Umbilical cord (tissue), 2 donors: ENCODE measurements at places on chromosomes 2 and 18. TPM values are rescaled to one million over a fixed set of nuclear protein-coding genes. Genes with fewer than 3 reads are reported as not detected.
A peak's percentile ranks its signal among the peaks of the same experiment; 100 is the strongest.

GRCh38 chr18:74110976-74111375, 36.7 kb downstream of the FBXO15 start:
- no peak for DNase-seq

- DNase-seq = no peak
Measured at GRCh38 chr2:235611756-235612155, 117.9 kb downstream of the AGAP1 start.

SCYGR7 gene
- not detected for total RNA-seq

FEV gene
- not detected for total RNA-seq

GRCh38 chr2:80889009-80889408, 584.5 kb upstream of the LRRTM1 start:
- DNase-seq = peak; percentile 23

CCDC178 gene
- total RNA-seq = 5.5 TPM

GRCh38 chr2:36329251-36329650, 26.3 kb upstream of the CRIM1 start:
- DNase-seq = no peak

GRCh38 chr18:33560686-33561370, 17.2 kb upstream of the ASXL3 start:
- peak; percentile 88 for DNase-seq

- DNase-seq = no peak
Measured at GRCh38 chr2:234536178-234536965, 39.5 kb upstream of the ARL4C start.

DNA sequence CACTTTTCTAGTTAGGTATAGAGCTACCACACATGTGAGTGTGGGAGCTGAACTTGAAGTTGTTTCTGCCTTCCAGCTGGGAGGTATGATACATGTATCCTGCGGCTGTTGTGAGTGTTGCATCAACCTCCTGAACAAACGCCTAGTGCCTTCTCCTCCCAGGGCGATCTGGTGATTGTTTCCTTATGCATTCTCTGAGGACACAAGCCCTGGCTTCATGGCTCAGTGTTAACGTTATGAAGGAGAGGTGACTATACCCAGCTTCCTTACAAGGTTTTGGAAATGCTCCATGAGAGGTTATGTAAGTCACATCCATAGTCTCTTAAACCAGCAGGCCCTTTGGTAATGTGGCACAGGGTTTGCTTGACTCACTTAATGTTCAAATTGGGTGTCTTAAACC, 64.9 kb downstream of the SPRED2 start:
- DNase-seq = peak; percentile 29

INHBB gene
- total RNA-seq = 6.3 TPM

C2orf66 gene
- 0.48 TPM for total RNA-seq

DNA sequence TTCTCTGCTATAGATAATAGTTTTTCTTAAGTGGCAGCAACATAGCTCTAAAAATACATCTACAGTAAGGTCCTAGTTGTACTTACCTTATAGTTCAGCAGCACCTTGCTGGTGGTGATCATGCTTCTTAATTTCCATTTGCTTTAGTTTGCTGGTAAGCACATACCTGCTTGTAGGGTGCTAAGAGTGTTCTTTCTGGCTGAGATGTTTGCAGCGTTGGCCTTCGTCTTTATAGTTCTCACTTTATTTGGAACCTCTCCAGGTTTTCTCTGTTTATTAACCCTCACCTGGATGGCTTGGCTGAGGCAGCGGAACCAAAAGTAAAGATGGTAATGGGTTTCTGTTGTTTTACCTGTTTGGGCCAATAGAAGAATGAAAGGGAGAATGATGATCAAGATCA, 123.6 kb upstream of the EFEMP1 start:
- no peak for DNase-seq

GRCh38 chr2:133437492-133437891, 130.8 kb downstream of the NCKAP5 start:
- peak; percentile 93 for DNase-seq

DNA sequence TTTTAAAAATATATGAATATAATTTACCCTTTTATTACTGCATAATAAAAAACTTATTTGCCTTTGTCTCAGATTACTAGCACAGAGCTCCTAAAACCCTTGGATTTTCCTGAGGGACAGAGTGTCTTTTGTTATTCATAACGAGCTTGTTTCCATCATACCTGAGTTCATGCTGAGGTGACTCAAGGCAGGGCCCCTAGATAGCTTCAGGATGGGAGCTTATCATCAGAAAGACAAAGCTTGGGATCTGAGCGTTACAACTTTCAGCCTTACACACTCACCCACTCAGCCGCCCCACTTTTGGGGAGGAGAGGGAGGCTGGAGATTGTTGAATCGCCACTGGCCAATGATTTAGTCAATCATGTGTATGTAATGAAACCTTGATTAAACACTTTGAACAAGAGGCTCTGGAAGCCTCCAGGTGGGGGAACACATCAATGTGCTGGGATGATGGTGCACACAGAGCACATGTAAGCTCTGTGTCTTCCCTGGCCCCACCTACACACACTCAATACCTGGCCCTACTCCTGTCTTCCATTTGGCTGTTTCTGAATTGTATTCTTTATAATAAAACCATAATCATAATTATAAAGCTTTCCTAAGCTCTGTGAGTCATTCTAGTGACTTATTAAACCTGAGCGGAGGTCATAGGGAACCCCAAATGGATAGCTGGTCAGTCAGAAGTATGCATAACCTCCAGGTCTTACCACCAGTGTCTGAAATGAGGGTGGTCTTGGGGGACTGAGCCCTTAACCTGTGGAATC, 28.5 kb upstream of the DNAH7 start:
- DNase-seq = no peak

TMEM185B gene
- total RNA-seq = 16.4 TPM

RNF144A gene
- 5.8 TPM for total RNA-seq

DNA sequence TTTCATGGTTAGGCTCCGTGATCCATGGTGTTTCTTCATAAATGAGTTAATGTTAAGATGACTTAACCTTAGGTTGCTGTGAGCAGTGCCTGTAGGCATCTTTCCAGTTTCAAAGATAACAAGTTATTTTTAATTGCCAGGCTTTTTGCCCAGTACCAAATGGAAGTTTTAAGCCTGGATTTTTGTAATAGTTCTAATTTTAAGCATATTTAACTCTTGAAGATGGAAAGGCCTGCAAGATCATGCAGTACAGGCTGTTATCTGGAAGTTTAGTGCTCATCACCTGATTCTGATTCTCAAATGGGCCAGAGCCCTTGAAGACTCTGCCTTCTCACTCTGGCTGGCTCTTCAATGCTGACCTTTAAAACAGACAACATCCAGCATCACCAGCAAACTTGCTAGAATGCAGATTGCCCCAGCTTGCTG, 141.3 kb downstream of the NCK2 start:
- DNase-seq = peak; percentile 68

GTF2A1L gene
- 99.9 TPM for total RNA-seq

TUBA3E gene
- total RNA-seq = not detected

GLS gene
- total RNA-seq = 729 TPM

- no peak for DNase-seq
Measured at GRCh38 chr2:3037196-3038194, 340.1 kb downstream of the EIPR1 start.

DNA sequence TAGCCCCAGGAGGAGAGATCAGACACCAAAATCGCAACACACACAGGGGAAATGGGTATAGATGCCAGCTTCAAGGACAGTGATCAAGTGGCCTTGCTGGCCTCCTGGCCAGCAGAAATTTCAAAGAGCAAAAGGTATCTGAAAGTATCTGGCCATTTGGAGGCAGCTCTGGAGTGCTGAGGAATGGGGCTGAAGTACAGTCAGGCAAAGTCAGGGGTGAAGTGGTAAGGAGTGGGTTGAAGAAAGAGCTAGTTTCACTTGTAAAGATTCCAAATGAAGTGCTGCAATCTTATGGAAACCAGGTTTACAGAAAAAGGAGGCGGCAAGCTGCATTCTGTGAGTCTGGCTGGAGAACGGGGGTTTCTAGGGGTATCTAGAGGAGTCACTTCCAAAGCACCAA, 19.2 kb upstream of the PCBP1 start:
- DNase-seq = no peak

GRCh38 chr2:228065686-228066085, 115.8 kb downstream of the SPHKAP start:
- no peak for DNase-seq

VSNL1 gene
- total RNA-seq = 7.7 TPM
